ENCODE measurements at places on chromosomes 3 and 15. TPM values are rescaled to one million over a fixed set of nuclear protein-coding genes. Genes with fewer than 3 reads are reported as not detected.

DNA sequence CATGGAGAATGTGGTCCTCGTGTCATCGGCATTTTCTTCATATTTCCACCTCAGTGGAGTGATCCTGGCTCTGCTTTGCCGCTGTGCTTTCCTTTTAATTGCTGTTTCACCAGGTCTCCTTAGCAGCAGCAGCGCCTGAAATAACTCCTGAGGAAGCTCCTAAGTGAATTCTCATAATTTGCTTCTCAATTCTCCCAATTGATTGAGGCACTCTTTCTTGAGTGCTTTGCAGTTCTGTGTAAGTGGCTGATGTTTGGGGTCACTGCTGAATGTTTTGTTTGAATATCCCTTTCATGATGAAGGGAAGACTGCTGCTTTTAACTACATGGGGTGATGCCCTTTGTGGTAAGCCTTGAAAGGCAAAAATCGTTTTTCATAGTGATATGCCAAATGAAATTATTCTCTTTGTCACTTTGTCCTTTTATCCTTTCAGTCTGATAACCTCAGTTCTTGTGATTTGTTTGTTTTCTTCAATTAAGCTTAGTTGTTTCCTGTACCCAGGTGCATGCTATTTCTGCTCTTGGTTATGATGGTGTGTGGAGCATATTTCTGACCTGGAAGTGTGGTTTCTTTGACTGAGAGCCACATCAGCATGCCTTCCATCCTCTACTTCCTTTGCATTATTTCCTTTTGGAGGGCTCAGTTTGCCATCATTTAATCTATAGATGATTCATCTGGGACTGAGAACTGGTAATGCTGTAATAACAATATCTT lies 36.7 kb downstream of the HMG20A start:
- H3K4me3 ChIP-seq = no peak overlapping the region
- peaks cover 18% of the 10 kb centered on the region for H3K4me1 ChIP-seq
- H3K27me3 ChIP-seq = no peaks in the 10 kb centered on the region
- peaks cover 18% of the 10 kb centered on the region for H3K36me3 ChIP-seq
- no peak for DNase-seq

DNA sequence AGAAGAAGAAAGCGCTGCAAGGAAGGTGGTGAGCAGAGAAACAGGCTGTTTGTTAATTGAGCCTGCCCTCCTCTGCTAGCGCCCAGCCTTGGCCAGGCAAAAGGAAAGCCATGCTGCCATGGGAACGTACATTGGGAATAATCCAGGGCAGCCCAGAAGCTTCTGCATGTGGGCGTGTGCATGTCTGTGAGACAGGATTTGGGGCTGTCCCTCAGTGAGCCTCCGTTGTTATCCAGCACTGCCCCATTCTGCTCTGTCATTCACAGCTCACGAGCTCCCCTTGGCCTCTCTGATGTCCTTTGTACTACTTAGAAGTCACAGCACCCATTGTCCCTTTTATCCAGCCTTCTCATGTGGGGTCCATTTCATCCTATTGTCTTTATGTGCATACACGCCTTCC lies 239.1 kb upstream of the ROPN1 start:
- peaks cover 3% of the 10 kb centered on the region for H3K36me3 ChIP-seq
- no peaks in the 10 kb centered on the region for H3K4me1 ChIP-seq
- H3K27me3 ChIP-seq = peaks cover 53% of the 10 kb centered on the region
- H3K27ac ChIP-seq = no peak overlapping the region
- DNase-seq = no peak

- no peak overlapping the region for H3K4me3 ChIP-seq
- no peak for DNase-seq
- H3K27me3 ChIP-seq = peaks cover 8% of the 10 kb centered on the region
Observed at GRCh38 chr3:131717493-131717892, 214.7 kb upstream of the MRPL3 start.

- peak; percentile 5 for DNase-seq
- H3K4me1 ChIP-seq = peaks cover 6% of the 10 kb centered on the region
- peaks cover 4% of the 10 kb centered on the region for H3K27me3 ChIP-seq
- no peak overlapping the region for H3K27ac ChIP-seq
- H3K4me3 ChIP-seq = no peak overlapping the region
- no peaks in the 10 kb centered on the region for H3K36me3 ChIP-seq
Observed at GRCh38 chr15:32956006-32956405, 238.2 kb downstream of the GREM1 start.

The ACSBG1 gene
- 0.15 TPM for polyA plus RNA-seq

All from naive B cell (primary cell).